ENCODE measurements at places on chromosomes 12 and 14.

GRCh38 chr12:61870658-61871484 lies 389.3 kb upstream of the USP15 start:
- H3K27ac ChIP-seq, result no peak overlapping the region
- no peak overlapping the region for H3K4me3 ChIP-seq
- H3K27me3 ChIP-seq, result no peaks in the 10 kb centered on the region
- no peaks in the 10 kb centered on the region for H3K4me1 ChIP-seq
- no peak for DNase-seq
- H3K36me3 ChIP-seq, result no peaks in the 10 kb centered on the region

- peaks cover 17% of the 10 kb centered on the region for H3K4me1 ChIP-seq
- DNase-seq, result no peak
- peak overlapping the region; percentile 61 for H3K27ac ChIP-seq
- no peak overlapping the region for H3K4me3 ChIP-seq
- peaks cover 11% of the 10 kb centered on the region for H3K36me3 ChIP-seq
- peaks cover 6% of the 10 kb centered on the region for H3K27me3 ChIP-seq
Measured at GRCh38 chr14:91829511-91829910, 37.8 kb downstream of the TC2N start.

GRCh38 chr12:113242560-113242959 lies 21.3 kb downstream of the TPCN1 start:
- peaks cover 21% of the 10 kb centered on the region for H3K36me3 ChIP-seq
- H3K4me1 ChIP-seq, result peaks cover 20% of the 10 kb centered on the region
- no peaks in the 10 kb centered on the region for H3K27me3 ChIP-seq
- DNase-seq, result no peak
- H3K27ac ChIP-seq, result no peak overlapping the region
- no peak overlapping the region for H3K4me3 ChIP-seq

GRCh38 chr12:32661706-32662105 lies 17.4 kb upstream of the DNM1L start:
- no peaks in the 10 kb centered on the region for H3K36me3 ChIP-seq
- H3K4me3 ChIP-seq, result no peak overlapping the region
- no peaks in the 10 kb centered on the region for H3K27me3 ChIP-seq
- no peaks in the 10 kb centered on the region for H3K4me1 ChIP-seq

GRCh38 chr12:11765817-11766794 lies 116.6 kb downstream of the ETV6 start:
- H3K36me3 ChIP-seq, result peaks cover 4% of the 10 kb centered on the region
- DNase-seq, result peak; percentile 59
- no peaks in the 10 kb centered on the region for H3K27me3 ChIP-seq
- peaks cover 60% of the 10 kb centered on the region for H3K4me1 ChIP-seq
- H3K27ac ChIP-seq, result peak overlapping the region; percentile 95
- peak overlapping the region; percentile 82 for H3K4me3 ChIP-seq

GRCh38 chr12:122399592-122400373 lies 22.7 kb downstream of the CLIP1 start:
- no peak overlapping the region for H3K27ac ChIP-seq
- peaks cover 2% of the 10 kb centered on the region for H3K36me3 ChIP-seq
- no peak for DNase-seq
- H3K4me1 ChIP-seq, result peaks cover 22% of the 10 kb centered on the region
- peak overlapping the region; percentile 50 for H3K4me3 ChIP-seq

GRCh38 chr12:96371138-96371789 lies 29.0 kb downstream of the CDK17 start:
- no peak for DNase-seq
- no peaks in the 10 kb centered on the region for H3K27me3 ChIP-seq
- no peak overlapping the region for H3K4me3 ChIP-seq
- peaks cover 50% of the 10 kb centered on the region for H3K4me1 ChIP-seq
- peaks cover 1% of the 10 kb centered on the region for H3K36me3 ChIP-seq

DNA sequence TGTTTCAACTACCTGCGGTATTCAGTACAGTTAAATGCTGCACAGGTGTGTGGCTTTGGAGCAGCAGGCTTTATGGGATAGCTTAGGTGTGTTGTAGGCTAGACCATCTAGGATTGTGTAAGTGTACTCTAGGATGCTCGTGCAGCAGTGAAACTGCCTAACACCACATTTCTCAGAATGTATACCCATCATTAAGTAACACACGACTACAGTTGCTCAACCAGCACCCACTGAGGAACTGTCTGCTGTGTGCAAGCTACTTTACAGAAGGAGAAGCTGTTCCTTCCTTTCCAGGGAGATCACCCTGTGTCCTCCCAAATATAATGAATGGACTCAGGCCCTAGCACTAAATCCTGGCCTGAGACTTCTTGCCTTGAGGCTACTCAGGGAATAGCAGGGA lies 94.8 kb downstream of the SLC24A4 start:
- peaks cover 8% of the 10 kb centered on the region for H3K27me3 ChIP-seq
- no peaks in the 10 kb centered on the region for H3K36me3 ChIP-seq
- H3K27ac ChIP-seq, result no peak overlapping the region
- H3K4me3 ChIP-seq, result no peak overlapping the region
- H3K4me1 ChIP-seq, result peaks cover 8% of the 10 kb centered on the region
- no peak for DNase-seq

DNA sequence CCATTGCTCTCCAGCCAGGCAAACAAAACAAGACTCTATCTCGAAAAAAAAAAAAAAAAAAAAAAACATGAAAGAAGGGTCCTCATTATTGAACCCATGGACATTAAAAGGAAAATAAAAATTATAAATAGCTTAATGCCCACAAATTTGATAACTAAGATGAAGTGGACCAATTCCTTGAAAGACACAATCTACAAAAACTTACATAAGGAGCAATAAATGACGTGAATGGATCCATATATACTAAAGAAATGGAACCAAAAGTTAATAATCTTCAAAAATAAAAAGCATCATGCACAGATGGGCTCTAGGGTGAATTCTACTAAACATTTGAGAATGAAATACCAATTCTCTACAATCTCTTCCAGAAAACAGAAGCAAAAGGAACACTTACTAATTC lies 47.7 kb upstream of the AP4S1 start:
- DNase-seq, result no peak
- peaks cover 23% of the 10 kb centered on the region for H3K4me1 ChIP-seq
- H3K27ac ChIP-seq, result no peak overlapping the region
- H3K4me3 ChIP-seq, result no peak overlapping the region
- H3K36me3 ChIP-seq, result peaks cover 5% of the 10 kb centered on the region
- no peaks in the 10 kb centered on the region for H3K27me3 ChIP-seq

- H3K4me1 ChIP-seq, result no peaks in the 10 kb centered on the region
- H3K27me3 ChIP-seq, result peaks cover 14% of the 10 kb centered on the region
- no peak for DNase-seq
- H3K4me3 ChIP-seq, result no peak overlapping the region
Measured at GRCh38 chr12:31008961-31009840, 64.5 kb upstream of the DDX11 start.

DNA sequence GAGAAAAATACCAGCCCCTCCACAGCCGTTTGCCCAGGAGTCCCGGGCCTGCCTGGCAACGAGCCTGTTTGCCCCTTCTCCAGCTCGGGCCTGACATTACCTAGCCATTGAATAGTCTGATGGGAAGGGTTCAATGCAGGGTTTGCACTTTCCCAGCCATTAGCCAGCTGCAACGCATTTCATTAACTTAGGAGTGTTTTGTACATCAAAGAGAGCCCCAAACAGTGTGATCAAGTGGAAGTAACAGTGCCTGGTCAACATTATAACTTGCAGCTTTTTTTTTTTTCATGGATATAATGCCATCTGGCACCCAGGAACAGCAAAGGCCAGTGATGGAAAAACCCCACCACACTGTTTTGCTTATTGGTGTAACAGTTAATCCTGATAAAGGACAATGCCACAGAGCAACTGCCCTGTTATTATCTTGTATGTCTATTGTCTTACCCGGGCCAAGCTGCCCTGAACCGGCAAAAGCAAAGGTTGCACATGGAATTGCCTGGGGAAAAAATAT lies 38.0 kb downstream of the BTG1 start:
- H3K27ac ChIP-seq, result no peak overlapping the region
- no peaks in the 10 kb centered on the region for H3K27me3 ChIP-seq
- no peaks in the 10 kb centered on the region for H3K36me3 ChIP-seq
- no peak for DNase-seq

- no peak overlapping the region for H3K27ac ChIP-seq
- H3K36me3 ChIP-seq, result no peaks in the 10 kb centered on the region
- DNase-seq, result no peak
- no peak overlapping the region for H3K4me3 ChIP-seq
- no peaks in the 10 kb centered on the region for H3K27me3 ChIP-seq
- H3K4me1 ChIP-seq, result no peaks in the 10 kb centered on the region
Measured at GRCh38 chr14:97687944-97688630, 890.9 kb downstream of the VRK1 start.

DNA sequence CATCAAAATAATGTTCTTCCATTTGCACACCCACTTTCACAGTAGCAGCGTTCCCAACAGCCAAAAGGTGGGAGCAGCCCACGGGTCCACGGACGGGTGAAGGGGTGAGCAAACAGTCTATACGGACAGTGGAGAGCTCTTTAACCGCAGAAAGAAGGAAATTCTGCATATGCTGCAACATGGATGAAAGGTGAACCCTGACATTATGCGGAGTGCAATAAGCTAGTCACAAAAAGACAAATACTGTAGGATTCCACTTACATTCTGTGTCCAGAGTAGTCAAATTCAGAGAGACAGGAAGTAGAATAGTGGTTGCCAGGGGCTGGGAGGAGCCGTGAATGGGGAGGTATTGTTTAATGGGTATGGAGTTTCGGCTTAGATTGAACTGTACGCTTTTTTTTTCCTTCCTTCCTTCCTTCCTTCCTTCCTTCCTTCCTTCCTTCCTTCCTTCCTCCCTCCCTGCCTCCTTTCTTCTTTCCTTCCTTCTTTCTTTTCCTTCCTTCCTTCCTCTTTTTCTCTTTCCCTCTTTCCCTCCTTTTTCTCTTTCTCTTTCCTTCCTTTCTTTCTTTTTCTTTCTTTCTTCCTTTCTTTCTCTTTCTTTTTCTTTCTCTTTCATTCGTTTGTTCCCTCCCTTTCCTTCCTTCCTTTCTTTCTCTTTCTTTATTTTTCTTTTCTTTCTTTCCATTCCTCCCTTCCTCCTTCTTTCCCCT lies 15.8 kb upstream of the ANKRD9 start:
- no peaks in the 10 kb centered on the region for H3K27me3 ChIP-seq
- peak overlapping the region; percentile 97 for H3K4me3 ChIP-seq
- peak overlapping the region; percentile 90 for H3K27ac ChIP-seq
- no peak for DNase-seq

DNA sequence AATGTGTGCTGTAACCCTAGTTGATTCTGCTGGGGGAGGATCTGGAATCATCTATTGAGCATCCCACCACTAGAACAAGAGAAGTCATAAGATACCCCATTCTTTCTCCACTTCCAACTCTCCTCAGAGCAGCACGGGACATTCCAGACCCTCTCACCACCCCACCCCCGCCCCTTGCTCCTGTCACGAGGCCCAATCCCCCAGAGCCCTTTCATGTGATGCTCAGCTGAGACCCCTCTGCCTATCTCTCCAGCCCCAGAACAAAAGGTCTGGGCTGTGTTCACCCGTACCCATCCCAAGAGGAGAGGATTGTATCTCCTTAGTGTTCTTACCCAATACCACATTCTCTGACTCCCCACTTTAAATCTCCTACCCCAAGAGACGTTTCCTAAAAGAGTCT lies 602 bp downstream of the PMEL start:
- peak overlapping the region; percentile 33 for H3K4me3 ChIP-seq
- no peaks in the 10 kb centered on the region for H3K27me3 ChIP-seq
- H3K4me1 ChIP-seq, result peaks cover 27% of the 10 kb centered on the region
- H3K27ac ChIP-seq, result no peak overlapping the region
- no peaks in the 10 kb centered on the region for H3K36me3 ChIP-seq

GRCh38 chr14:74610866-74611649 lies 979 bp downstream of the LTBP2 start:
- H3K27me3 ChIP-seq, result peaks cover 13% of the 10 kb centered on the region
- no peak overlapping the region for H3K27ac ChIP-seq
- no peaks in the 10 kb centered on the region for H3K36me3 ChIP-seq
- DNase-seq, result no peak

GRCh38 chr14:97379091-97379531 lies 581.9 kb downstream of the VRK1 start:
- no peak overlapping the region for H3K27ac ChIP-seq
- DNase-seq, result no peak
- no peaks in the 10 kb centered on the region for H3K36me3 ChIP-seq
- H3K4me3 ChIP-seq, result no peak overlapping the region
- no peaks in the 10 kb centered on the region for H3K4me1 ChIP-seq
- H3K27me3 ChIP-seq, result no peaks in the 10 kb centered on the region

DNA sequence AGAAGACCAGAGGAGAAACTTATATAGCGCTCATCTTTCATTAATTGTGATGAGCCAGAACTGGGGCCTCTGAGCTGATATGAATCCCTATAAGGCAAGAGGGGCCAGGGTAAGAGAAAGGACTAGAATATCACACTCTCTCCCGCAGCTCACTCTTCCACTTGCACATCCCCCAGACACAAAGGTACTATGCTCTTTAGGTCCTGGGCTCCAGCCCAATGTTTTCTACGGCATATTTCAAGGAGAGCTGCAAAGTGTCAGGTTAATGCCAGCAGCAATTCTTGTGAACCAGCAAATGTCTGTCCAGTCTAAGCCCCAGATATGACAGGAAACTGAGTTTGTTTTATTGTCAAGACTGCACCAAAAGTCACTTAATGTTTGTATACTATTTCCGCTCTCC lies 29.4 kb downstream of the PPP2R5E start:
- no peak overlapping the region for H3K27ac ChIP-seq
- H3K4me3 ChIP-seq, result no peak overlapping the region
- no peak for DNase-seq
- no peaks in the 10 kb centered on the region for H3K27me3 ChIP-seq
- H3K4me1 ChIP-seq, result peaks cover 40% of the 10 kb centered on the region

DNA sequence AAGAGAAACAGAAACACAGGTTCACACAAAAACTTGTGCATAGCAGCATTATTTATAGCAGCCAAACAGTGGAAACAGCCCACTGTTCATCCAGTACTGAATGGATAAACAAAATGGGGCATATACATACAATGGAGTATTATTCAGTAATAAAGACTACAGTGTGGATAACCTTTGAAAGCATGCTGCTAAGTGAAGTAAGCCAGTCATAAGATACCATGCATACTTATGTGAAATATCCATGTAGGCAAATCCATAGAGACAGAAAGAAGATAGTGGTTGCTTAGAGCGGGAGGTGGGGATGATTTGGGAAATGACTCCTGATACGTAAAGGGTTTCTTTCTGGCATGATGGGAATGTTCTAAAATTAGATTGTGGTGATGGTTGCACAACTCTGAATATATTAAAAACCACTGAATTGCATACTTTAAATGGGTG lies 99.4 kb downstream of the CRADD start:
- no peak overlapping the region for H3K27ac ChIP-seq
- peaks cover 11% of the 10 kb centered on the region for H3K4me1 ChIP-seq
- peaks cover 12% of the 10 kb centered on the region for H3K36me3 ChIP-seq
- no peaks in the 10 kb centered on the region for H3K27me3 ChIP-seq

- no peak overlapping the region for H3K4me3 ChIP-seq
- no peak overlapping the region for H3K27ac ChIP-seq
- DNase-seq, result no peak
- no peaks in the 10 kb centered on the region for H3K4me1 ChIP-seq
Measured at GRCh38 chr12:83323866-83324265, 637.2 kb downstream of the TMTC2 start.

DNA sequence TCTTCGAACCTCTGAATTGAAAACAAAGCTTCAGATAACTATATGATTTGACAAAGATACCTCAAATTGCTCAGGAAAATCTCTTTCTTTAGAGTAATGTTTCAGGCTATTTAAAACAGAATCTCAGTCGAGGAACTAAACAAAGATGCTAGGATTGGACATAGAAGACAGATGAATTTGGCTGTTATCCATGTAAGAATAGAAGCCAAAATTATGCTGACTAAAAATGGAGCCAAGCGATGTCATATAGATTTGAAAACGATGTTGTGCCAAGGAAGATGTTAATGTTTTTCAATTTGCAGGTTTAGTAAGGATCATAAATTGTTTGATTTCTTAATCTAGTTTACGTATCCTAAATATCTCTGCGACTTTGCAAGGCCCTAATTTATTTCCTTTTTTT lies 295.9 kb downstream of the FOXG1 start:
- H3K4me1 ChIP-seq, result no peaks in the 10 kb centered on the region
- DNase-seq, result no peak
- H3K27ac ChIP-seq, result no peak overlapping the region
- no peak overlapping the region for H3K4me3 ChIP-seq
